ENCODE measurements at places on chromosomes 11 and 22.

DNA sequence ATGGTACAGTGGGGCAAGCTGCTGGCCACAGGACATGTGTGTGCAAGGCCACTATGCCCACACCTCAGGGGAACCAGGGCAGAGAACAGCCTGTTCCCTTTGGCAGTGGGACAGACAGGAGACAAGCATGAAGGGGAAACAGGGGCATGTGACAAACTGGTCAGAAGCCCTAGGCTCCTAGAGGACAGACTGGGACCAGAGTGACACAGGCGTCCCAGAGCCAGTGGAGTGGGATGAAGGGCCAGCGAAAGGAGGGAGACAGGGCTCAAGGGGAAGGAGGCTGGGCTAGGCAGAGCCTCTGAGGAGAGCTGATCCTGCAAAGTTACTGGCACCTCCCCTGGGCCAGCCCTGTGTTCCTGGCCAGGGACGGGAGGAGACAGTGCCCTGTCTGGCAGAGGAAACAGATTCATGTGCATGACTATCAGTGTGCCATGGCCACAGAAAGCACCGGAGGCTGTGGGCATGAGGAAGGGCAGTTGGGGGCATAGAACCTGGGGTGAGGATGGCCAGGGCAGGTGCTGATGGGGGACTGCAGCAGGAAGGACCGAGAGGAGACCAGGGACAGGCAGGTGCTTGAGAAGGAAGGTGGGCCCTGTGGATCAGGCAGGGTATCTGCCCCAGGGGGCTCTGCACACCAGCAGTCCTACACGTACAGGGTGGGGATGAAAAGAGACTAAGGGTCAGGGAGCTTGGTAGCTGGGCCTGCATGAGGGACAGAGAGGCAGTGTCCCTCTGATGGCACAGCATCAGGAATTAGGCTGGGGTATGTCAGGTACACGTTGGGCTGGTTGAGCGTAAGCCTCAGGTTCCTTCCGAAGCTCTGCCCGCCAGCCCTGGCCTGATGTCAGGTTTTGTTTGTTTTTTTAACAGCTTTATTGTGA is 9.8 kb downstream of the DERL3 start:
- DNase-seq = no peak

- DNase-seq = no peak
These were observed 12.2 kb downstream of the HPS5 start for GRCh38 chr11:18309691-18310090.

DNA sequence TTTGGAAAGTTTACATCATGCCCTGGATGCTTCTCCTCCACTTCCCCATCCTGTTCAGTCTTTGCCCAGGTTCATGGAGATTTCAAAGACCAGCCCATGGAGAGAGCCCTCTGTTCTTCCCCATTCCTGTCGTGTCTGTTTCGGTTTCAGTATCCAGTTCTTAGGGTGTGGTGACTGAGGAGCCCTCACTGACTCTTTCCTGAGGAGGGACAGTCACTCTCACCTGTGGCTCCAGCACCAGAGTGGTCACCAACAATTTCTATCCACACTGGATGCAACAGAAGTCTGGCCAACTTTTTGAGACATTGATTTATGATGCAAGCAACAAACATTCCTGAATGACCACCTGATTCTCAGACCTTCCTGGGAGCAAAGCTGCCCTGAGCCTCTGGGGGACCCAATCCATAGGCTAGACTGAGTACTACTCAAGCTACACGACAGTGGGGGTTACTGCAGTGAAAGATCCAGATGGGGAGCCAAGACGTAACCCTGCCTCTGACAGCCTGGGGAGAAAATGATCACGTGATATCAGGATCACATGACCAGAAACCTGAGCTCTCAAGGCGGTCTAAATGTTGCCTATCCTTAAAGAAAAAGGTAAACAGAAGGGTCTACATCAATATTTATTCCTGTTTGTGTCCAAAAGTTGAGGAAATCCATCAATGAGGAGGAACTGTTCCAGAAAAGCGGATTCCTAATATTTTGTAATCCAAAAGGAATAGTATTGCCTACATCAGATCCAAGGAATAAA is 76.2 kb upstream of the VPREB1 start:
- DNase-seq = no peak

DNA sequence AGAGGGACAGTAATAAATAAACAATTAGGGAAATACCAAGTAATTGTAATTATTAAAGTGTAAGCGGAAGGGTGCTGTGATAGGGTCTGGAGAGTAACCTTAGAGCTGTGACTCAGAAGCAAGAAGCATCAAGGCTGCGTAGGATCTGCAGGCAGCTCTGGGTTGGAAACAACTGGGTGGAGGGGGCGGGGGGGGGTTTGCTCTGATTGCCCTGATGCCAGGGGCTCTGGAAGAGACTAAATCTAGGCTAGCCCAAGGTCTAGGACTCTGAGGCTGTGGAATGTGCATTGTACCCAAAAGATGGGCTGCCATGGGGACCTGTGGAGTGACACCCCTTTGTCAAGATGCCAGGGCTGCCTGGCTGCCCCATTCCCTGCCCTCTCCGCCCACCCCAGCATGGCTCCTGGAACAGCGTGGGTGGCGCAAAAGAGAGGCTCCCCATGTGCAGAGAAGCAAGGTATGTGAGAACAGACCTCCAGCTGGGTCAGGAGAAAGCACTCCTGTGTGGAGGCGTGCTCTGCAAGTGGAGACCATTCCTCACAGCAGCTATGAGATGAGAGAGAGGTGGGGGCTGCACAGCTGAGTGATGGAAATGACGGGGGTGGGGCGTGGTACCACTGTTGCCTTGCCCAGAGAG is 101.1 kb upstream of the CRYBB3 start:
- DNase-seq = no peak

DNA sequence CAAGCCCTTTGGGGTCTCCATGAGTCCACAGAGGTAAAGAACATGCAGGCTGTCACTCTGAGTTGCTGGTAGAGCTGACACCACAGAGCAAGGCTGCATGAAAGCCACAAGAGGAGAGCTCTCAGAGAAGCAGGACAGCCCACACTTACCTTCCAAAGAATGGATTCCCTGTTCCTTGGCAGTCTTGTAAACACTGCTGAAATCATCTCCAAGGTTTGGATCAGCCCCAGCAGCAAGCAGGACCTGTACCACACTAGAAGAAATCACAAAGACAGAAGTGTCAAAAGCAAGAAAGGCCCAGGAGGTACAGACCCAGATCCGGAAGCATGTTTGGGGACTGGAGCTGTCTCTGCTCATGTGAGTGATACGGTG is 54.2 kb downstream of the CLPB start:
- DNase-seq = no peak

- DNase-seq = no peak
These were observed 5.6 kb upstream of the SCGB2A1 start for GRCh38 chr11:62202910-62203309.

- DNase-seq = no peak
These were observed 617.3 kb downstream of the NTM start for GRCh38 chr11:131987703-131988102.

DNA sequence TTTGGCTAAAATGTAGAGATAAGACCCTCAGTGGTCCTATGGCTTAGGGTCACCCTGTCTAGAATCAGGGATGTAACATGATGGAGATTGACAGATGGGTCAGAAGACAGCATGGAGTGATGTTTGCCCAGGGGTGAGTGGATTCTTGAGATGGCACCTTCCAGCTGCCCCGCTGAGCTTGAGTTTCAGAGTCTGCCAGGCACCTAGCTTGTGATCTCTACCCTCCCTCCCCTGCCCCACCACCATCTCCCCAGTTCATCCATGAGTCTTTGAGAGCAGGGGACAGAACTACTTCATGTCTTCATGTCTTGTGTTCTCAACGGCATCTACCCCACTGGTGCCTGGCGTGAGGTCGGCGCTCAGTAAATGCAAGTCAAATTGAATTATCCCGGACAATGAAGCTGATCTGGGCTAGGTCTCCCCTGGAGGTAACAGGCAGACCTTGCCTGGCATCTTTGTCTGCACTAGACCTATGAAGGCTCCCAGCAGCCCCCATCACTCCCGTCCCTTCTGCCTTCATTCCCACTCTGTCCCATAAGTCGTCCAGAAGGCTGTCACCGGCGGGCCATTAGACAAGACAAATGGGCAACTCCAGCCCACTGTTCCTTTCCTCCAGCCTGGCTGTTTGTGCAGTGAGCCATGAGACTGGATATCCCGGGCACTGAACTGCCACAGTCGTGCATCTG is 239.2 kb upstream of the TBCEL start:
- no peak for DNase-seq

- no peak for DNase-seq
These were observed 48.4 kb downstream of the DBX1 start for GRCh38 chr11:20111871-20112270.

- no peak for DNase-seq
These were observed 42.1 kb upstream of the ISX start for GRCh38 chr22:35023692-35024363.

- DNase-seq = no peak
These were observed 11.8 kb upstream of the SSTR3 start for GRCh38 chr22:37223965-37224551.

GRCh38 chr11:43962383-43963278 is 20.2 kb downstream of the C11orf96 start:
- DNase-seq = peak; percentile 21

DNA sequence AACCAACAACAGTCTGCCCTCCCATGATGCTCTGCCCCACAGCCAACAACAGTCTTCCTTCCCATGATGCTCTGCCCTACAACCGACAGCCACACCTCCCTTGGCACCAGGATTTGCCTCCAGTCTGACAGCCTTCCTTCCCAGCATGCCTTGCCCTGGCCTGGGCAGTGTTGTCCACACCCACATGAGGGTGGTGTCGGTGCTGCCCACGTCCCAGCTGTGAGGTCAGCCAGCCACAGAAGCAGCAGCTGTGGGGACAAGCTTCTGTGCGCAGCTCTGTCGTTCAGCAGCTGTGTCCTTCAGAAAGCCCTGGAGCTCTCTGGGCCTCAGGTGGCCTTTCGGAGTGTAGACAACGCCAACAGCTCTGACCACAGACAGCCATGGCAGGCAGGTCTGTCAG is 1378.9 kb downstream of the BRD1 start:
- DNase-seq = no peak

DNA sequence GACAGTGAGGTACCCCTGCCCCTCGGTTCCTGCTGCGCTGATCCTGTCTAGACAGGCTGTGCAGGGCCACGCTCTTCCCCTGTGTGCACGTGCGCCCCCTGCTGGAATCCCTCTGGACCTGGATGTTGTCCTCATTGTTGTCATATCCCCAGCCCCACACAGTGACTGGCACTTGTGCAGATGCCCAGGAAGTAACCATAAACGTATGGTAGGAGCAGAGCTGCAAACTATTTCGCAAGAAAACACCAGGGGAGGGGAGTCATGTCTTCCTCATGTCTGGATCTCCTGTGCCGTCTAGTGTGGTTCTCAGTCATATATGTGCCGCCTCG is 114.7 kb downstream of the CRYBB2 start:
- no peak for DNase-seq

DNA sequence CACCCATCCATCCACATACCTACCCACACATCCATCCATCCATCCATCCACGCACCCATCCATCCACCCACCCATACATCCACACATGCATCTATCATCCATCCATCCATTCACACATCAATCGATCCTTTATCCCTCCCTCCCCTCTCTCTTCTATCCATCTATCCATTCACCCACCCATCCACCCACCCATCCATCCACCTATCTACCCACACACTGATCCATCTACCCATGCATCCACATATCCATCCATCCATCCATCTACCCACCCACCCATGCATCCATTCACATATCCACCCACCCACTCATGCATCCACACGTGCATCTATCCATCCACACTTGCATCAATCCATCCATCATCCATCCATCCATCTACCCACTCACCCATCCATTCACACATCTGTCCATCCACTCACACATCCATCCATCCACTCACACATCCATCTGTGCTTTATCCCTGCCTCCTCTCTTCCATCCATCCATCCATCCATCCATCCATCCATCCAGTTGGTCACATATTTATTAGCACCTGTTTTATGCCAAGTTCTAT is 366.1 kb downstream of the CTTN start:
- DNase-seq = no peak

- no peak for DNase-seq
These were observed 4.9 kb downstream of the PLXNB2 start for GRCh38 chr22:50302564-50302963.

- DNase-seq = no peak
These were observed 765 bp downstream of the RCOR2 start for GRCh38 chr11:63915961-63916836.

DNA sequence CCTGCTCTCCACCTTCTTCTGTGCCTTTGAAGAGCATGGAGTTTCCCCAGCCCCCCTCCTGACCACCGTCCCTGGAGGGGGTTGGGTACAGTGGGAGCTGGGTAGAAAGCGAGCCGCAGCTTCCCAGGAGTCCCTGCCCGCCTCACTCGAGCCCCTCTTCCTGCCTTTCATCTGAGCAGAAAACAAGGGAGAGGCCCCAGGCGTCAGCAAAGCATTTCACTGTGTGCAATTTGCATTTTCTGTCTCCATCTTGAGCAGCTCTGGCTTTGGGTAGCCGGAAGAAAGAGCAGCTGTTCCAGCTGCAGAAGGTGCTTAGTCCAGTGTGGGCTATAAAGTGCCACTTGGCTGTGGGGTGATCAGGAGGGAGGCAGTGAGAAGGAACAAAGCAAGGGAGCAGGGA is 229.7 kb downstream of the CEP164 start:
- DNase-seq = no peak

GRCh38 chr11:130705670-130706421 is 210.4 kb downstream of the SNX19 start:
- no peak for DNase-seq

GRCh38 chr11:12587333-12587991 is 86.8 kb upstream of the TEAD1 start:
- DNase-seq = no peak

- DNase-seq = no peak
These were observed 22.4 kb downstream of the SNAP29 start for GRCh38 chr22:20881231-20881630.

- DNase-seq = no peak
These were observed 203.1 kb upstream of the CADM1 start for GRCh38 chr11:115707180-115707905.

- DNase-seq = no peak
These were observed 56.0 kb downstream of the GLYATL2 start for GRCh38 chr11:58788355-58789023.

DNA sequence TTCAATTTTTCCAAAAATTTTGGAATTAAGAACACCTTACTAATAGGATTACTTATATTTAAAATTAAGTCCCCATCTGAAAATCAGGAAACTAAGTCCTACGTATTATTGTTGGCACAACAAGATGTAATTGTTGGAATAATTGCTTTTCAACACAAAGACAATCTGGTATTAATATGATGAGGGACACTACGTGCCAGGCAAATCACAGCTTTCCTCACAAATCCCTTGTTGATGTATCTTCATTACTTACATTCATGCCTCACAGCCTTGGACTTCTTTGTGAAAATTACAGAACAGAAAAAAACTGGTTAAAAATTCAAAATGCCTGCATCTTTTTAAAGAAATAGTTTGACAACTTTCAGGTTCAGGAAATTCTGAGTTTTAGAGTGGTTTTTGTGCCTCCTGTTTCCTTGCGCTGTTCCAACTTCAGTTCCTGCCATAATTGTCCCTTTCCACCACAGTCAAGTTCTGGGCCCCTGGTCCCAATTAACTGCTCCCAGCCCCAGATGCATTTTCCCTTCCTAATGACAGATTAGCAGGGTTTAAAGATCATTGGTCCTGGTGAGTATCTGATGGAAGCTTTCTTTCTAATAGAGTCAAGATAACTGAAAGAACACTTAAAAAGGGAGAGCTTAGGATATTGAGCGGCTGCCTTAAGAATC is 23.3 kb upstream of the CCDC34 start:
- DNase-seq = no peak

GRCh38 chr11:19958204-19958603 is 202.1 kb downstream of the DBX1 start:
- no peak for DNase-seq

GRCh38 chr22:33879796-33880195 is 40.5 kb downstream of the LARGE1 start:
- DNase-seq = no peak

Measured in ascending aorta (tissue), 2 donors.